ENCODE measurements at places on chromosomes 11 and 22.

DNA sequence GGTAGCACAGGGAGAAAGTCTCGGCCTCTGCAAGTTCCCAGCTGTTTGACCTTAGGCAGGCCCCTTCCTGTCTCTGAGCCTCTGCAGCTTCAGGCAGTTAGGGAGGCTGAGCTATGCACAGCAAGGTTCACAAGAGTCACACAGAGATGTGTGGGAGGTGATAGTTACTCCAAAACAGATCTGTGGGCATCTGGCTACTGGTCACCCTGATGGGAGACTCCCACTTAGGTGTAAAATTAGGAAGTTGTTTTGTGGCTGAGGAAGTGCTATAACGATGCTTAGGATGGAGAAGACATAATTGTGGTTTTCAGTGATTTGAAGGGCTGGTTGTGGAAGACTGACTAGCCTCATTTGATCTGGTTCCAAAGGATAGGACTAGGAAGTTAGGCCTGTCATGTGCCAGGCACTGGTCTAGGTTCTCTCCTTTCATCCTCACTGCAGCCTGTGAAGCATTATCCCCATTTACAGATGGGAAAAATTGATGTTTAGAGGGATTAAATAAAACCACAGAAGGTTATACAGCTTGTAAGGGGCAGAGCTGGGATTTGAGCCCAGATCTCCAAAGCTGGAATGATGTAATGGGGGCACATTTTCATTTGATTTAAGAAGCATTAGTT, 13.5 kb downstream of the ACO2 start:
- no peak for DNase-seq
- H3K27ac ChIP-seq: no peak overlapping the region
- H3K36me3 ChIP-seq: peaks cover 8% of the 10 kb centered on the region
- peaks cover 99% of the 10 kb centered on the region for H3K4me1 ChIP-seq
- no peaks in the 10 kb centered on the region for H3K27me3 ChIP-seq
- no peak overlapping the region for H3K4me3 ChIP-seq

DNA sequence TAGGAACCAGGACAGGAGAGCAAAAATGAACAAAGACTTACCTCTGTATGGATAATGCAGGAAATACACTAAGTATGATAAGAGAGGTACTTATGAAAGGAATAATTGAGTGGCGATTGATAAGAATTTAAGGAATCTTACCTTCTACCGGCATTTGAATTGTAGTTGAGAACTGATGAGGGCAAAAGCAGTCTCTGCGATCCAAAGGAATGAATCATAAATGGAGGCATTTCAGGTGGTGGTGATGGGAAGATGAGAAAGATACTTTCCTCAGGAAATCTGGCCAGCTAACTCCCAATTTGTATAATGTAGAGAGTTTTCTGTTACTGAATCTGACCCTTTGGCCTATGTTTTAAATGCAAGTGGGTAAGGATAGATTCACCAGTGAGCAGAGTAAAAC, 71.9 kb upstream of the C11orf87 start:
- H3K4me3 ChIP-seq: no peak overlapping the region
- H3K36me3 ChIP-seq: no peaks in the 10 kb centered on the region
- no peaks in the 10 kb centered on the region for H3K4me1 ChIP-seq
- H3K27me3 ChIP-seq: no peaks in the 10 kb centered on the region

DNA sequence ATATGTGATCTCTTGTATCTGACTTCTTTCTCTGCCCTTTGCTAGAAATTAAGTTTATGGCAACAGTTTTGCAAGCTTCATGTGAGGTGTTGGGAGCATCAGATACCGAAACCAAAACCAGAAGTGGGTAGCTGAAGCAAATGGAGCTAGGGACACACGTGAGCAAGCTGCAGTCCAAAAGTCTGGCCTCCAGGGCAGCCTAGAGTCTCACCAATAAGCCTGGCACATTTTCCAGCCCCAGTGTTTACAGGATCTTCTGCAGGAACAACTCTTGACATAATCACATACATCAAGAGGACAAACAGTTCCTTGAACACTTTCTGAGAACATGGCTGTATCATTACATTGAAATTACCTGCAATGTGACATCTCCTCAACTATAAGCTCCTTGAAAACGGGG, 114.1 kb downstream of the LARGE1 start:
- H3K4me3 ChIP-seq: no peak overlapping the region
- H3K4me1 ChIP-seq: peaks cover 4% of the 10 kb centered on the region
- H3K27ac ChIP-seq: no peak overlapping the region
- H3K27me3 ChIP-seq: no peaks in the 10 kb centered on the region

DNA sequence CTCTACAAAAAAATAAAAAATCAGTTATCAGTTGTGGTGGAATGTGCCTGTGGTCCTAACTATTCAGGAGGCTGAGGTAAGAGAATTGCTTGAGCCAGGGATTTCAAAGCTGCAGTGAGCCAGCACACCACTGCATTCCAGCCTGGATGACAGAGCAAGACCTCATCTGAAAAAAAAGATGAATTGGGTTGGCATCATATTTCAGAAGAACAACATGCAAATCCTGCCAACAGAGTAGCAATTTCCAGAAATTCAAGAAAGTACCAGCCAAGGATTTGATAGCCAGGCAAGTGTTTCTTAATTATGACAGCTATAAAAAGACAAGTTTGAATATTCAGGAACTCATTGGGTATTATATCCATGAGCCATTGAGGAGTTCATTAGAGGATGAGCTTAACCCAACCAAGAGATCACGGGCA, 75.2 kb downstream of the USP47 start:
- H3K27me3 ChIP-seq: no peaks in the 10 kb centered on the region
- no peak overlapping the region for H3K27ac ChIP-seq
- no peaks in the 10 kb centered on the region for H3K36me3 ChIP-seq
- no peaks in the 10 kb centered on the region for H3K4me1 ChIP-seq

DNA sequence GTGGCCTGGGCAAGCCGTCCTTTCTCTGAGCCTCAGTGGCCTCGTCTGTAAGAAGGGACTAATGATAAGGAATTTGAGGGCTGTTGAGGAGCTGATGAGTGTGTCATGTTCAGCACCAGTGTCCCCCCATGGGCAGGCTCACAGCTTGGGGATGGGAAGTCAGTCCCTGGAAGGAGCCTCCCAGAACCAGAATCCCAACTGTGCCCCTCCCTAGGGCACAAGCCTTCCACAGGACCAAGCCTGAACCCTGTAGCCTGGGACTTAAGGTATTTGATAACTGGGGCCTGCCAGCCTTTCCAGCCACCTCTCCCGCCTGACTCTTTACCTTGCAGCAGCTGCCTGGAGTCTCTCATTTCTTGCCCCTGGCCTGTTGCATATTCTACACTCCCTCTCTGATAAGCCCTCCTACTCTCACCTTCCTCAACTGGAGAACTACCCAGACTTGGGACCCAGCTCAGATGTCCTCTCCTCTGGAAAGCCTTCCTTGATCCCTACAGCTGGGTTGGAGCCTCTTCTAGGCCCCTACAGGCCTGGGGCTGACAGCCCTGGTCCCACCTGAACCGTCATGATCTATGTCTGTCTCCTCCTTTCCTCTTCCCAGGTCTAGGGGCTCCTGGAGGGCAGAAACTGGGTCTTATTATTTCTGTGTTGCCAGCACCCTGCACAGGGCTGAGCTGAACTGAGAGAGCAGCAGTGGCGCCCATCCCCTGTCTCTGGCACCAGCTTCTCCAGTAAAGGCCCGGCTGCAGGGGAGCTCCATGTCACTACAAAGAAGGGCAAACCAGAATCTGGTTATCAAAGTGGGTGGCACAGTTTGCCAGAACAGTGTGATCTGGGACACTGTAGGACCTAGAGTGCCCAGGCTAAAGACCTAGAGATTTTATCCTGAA, 1.6 kb downstream of the P2RY2 start:
- H3K27ac ChIP-seq: no peak overlapping the region
- no peaks in the 10 kb centered on the region for H3K27me3 ChIP-seq
- no peak for DNase-seq

DNA sequence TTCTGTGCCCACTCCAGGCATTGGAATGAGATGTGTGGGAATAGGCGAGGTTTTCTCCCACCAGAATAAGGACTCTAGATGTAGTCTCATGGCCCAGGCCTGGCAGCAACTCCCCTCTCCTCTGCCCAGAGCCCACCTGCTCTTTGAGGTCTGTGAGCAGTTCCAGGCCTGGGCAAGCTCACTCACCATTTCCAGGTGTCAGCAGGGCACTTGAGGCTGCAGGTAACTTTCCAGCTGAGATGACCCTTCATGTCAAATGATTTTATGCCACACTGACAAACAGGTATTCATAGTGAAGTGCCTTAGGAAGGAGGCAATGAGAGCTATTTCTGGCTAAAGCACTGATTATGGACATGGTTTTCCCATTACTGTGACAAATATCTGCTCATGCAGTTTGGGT, 123.3 kb upstream of the CCDC90B start:
- no peaks in the 10 kb centered on the region for H3K27me3 ChIP-seq
- H3K27ac ChIP-seq: peak overlapping the region; percentile 50
- H3K36me3 ChIP-seq: no peaks in the 10 kb centered on the region
- H3K4me1 ChIP-seq: peaks cover 8% of the 10 kb centered on the region
- no peak for DNase-seq

- H3K4me1 ChIP-seq: no peaks in the 10 kb centered on the region
- no peak overlapping the region for H3K4me3 ChIP-seq
- peaks cover 48% of the 10 kb centered on the region for H3K27me3 ChIP-seq
- no peak for DNase-seq
- no peaks in the 10 kb centered on the region for H3K36me3 ChIP-seq
- H3K27ac ChIP-seq: no peak overlapping the region
Measured at GRCh38 chr22:43370036-43370435, 26.9 kb upstream of the SCUBE1 start.

- H3K27me3 ChIP-seq: no peaks in the 10 kb centered on the region
- DNase-seq: no peak
- no peak overlapping the region for H3K27ac ChIP-seq
Measured at GRCh38 chr11:106974831-106975230, 43.4 kb downstream of the GUCY1A2 start.

- no peak for DNase-seq
- H3K4me1 ChIP-seq: no peaks in the 10 kb centered on the region
- no peak overlapping the region for H3K4me3 ChIP-seq
- no peak overlapping the region for H3K27ac ChIP-seq
Measured at GRCh38 chr11:76218449-76219178, 12.3 kb upstream of the WNT11 start.

DNA sequence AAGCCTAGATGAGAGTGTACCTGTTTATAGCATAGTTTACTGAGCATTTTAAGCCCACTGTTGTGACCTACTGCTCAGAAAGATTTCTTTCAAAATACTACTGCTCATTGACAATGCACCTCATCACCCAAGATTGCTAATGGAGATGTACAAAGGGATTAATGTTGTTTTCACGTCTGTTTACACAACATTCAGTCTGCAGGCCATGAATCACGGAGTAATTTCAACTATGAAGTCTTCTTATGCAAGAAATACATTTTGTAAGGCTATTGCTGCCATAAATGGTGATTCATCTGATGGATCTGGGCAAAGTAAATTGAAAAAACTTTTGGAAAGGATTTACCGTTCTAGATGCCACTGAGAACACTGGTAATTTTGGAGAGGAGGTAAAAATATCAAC, 112.9 kb downstream of the KIF18A start:
- no peak for DNase-seq
- no peaks in the 10 kb centered on the region for H3K4me1 ChIP-seq
- no peak overlapping the region for H3K4me3 ChIP-seq
- H3K27ac ChIP-seq: no peak overlapping the region
- H3K27me3 ChIP-seq: no peaks in the 10 kb centered on the region

- H3K36me3 ChIP-seq: no peaks in the 10 kb centered on the region
- H3K27me3 ChIP-seq: no peaks in the 10 kb centered on the region
- peaks cover 91% of the 10 kb centered on the region for H3K4me1 ChIP-seq
- H3K27ac ChIP-seq: peak overlapping the region; percentile 91
- H3K4me3 ChIP-seq: peak overlapping the region; percentile 56
- DNase-seq: peak; percentile 63
Measured at GRCh38 chr11:706439-706956, 467 bp downstream of the EPS8L2 start.

GRCh38 chr22:20792966-20793728, 19.2 kb downstream of the SERPIND1 start:
- no peak overlapping the region for H3K4me3 ChIP-seq
- peaks cover 53% of the 10 kb centered on the region for H3K36me3 ChIP-seq
- no peaks in the 10 kb centered on the region for H3K4me1 ChIP-seq
- no peaks in the 10 kb centered on the region for H3K27me3 ChIP-seq
- H3K27ac ChIP-seq: peak overlapping the region; percentile 7

- H3K4me3 ChIP-seq: no peak overlapping the region
- H3K27me3 ChIP-seq: no peaks in the 10 kb centered on the region
- no peaks in the 10 kb centered on the region for H3K36me3 ChIP-seq
Measured at GRCh38 chr11:35464308-35464707, 45.0 kb upstream of the SLC1A2 start.

- H3K36me3 ChIP-seq: no peaks in the 10 kb centered on the region
- no peak overlapping the region for H3K27ac ChIP-seq
- DNase-seq: no peak
- no peaks in the 10 kb centered on the region for H3K27me3 ChIP-seq
Measured at GRCh38 chr11:24181395-24182047, 315.3 kb upstream of the LUZP2 start.

- DNase-seq: no peak
- peaks cover 44% of the 10 kb centered on the region for H3K4me1 ChIP-seq
- H3K27me3 ChIP-seq: no peaks in the 10 kb centered on the region
Measured at GRCh38 chr11:63911876-63912275, 5.1 kb downstream of the RCOR2 start.

DNA sequence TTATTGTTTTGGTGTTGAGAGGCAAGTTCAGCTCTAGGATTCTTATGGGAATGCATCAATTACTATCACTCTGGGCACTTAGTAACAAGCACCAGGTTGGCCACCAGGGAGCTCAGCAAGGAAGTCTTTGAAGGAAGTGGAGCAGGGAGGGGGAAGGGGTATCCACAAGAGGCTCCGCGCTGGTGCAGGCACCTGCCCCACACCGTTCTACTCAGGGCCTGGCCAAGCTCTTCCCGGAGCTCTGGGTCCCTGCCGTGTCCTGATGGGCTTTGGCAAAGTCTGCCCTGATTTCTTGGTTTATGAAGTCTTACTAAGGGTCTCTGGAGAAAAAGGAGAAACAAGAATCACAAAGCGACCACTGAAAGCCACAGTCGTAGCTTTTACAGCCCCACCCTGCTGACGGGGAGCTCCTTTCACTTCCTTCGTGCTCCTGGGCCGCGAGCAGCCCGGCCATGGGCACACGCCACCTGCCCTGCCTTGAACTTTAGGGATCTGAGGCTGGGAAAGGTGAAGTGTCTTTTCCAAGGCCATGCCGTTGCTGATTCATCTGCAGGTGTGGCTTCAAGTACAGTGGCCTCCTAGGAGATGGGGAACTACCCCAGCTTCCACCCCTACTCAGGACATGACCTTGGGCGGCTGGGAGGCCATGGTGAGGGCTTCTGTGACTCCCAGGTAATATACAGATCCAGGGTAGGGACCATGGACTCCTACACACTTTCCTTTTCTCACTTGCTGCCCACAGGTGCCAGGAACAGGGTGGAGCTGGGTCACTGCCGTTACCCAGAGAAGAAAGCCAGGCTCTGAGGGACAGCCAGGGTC, 15.9 kb upstream of the LRRC32 start:
- no peak overlapping the region for H3K27ac ChIP-seq
- H3K27me3 ChIP-seq: no peaks in the 10 kb centered on the region
- H3K4me1 ChIP-seq: no peaks in the 10 kb centered on the region
- H3K4me3 ChIP-seq: no peak overlapping the region
- H3K36me3 ChIP-seq: no peaks in the 10 kb centered on the region
